ENCODE measurements at places on chromosomes 11 and 22. TPM values are rescaled to one million over a fixed set of nuclear protein-coding genes. Genes with fewer than 3 reads are reported as not detected.

Gene TRIM21
- 66.6 TPM for total RNA-seq

Gene MCHR1
- not detected for total RNA-seq

Gene ANAPC15
- total RNA-seq, result 76.1 TPM

Gene ASCL3
- not detected for total RNA-seq

Gene OR52I2
- total RNA-seq, result not detected

Gene ADORA2A
- total RNA-seq, result 30.6 TPM

Gene MRGPRX4
- not detected for total RNA-seq

GRCh38 chr22:49013707-49014106, 814.0 kb downstream of the BRD1 start:
- no peak for DNase-seq

DNA sequence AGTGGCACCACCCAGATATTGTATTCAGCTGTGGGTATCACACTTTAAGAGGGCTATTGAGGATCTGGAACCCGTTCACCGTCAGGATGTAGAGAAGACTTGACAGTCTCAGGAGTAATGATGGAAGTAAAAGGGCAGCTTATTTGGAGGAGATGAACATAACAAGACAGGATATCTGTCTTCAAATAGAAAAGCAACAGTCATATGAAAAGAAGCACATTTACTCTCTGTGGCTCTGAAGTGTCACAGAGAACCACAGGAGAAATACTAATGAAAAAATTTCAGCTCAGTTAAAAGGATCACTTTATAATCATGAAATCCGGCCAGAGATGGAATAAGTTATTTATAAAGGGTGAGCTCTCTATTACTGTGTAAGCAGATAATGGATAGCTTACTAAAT, 200.8 kb downstream of the FAM76B start:
- no peak for DNase-seq

DNA sequence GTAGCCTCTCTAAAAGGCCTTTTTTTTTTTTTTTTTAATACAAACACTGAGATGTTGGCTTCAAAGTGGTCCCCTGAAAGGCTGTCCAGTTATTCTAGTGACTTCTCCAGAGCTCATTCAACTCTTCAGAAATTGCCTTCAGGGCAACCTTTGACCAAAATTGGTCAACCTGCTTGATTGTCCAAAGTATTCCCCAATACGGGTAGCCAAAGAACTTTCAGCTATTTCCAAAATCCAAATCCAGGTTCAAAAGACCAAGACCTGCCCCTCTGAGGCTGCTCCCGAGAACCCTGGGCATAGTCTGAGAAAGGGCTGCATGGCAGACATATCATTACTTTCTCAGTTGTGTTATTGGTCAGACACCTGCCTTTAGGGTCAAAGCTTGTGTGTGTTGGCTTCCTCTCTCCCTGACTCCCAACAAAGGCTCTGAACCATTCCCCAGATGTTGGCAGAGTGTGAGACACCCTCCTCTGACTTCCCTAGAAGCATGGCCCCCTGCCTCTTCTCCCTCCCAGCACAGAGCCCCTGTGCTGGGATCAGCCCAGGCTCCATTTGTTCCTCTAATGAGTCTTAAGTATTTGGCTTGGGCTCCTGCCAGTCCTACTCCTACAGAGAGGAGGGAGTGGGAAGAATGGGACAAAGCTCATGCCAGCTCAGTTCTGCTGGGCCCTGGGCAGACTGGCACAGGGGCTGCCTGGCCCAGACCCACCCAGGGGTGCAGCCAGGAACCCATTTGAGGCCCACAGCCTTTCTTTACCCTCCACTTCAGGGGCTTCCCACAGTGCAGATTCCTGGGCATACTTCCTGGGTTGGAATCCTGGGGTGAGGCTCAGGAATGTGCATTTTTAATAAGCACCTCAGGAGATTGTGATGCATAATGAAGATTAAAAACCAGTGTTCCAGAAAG, 30.3 kb downstream of the TNKS1BP1 start:
- no peak for DNase-seq

GRCh38 chr11:107702109-107702660, 9.7 kb downstream of the SLN start:
- DNase-seq, result no peak

DNA sequence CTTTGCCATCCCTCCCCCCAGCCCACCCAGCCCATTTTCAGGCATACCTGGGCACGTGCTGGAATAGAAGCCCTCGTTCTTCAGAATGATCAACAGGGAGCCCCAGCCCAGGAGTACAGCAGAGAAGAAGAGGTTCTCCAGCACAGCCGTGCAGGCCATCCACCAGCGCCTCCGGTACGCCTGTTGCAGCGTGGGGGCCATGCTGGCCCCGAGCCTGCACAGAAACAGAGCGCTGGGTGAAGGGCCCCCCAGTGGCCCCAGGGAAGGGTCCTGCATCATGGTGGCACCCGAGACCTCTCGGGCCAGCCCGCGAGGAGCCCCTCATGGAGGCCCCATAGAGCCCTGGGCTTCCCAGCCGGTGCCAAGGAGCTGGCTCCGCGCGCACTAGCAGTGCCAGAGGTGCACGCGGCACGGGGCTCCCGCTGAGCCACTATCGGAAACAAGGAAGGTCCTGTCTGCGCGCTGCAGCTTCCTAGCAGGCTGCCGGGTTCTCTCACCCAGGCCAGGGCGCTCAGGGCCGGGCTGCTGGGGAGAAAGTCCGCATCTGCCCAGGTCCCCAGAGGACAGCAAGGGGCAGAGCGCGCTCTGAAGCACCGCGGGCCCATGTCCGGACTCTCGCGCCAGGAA, 1.5 kb downstream of the SLC43A1 start:
- peak; percentile 65 for DNase-seq

DNA sequence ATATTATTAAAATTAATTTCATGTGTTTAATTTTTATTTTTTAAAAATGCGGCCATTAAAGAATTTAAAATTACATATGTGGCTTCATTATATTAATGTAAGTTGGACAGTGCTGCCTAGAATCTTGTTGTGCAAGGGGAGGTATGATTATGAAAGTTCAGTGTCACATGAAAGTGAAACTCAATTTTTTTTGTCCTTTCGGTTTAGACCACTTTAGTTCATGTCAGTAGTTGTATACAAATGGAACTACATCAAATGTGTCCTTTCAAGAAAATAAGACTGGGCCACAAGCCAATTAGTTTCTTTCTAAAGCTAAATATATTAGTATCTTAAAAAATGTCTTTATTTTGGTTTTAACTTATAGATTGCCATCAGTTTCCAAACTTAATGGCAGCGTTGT, 35.7 kb downstream of the TBCEL start:
- DNase-seq, result no peak

- DNase-seq, result no peak
Observed at GRCh38 chr11:96147906-96148486, 195.0 kb downstream of the MAML2 start.

GRCh38 chr11:15695096-15695721, 580.5 kb downstream of the INSC start:
- no peak for DNase-seq

DNA sequence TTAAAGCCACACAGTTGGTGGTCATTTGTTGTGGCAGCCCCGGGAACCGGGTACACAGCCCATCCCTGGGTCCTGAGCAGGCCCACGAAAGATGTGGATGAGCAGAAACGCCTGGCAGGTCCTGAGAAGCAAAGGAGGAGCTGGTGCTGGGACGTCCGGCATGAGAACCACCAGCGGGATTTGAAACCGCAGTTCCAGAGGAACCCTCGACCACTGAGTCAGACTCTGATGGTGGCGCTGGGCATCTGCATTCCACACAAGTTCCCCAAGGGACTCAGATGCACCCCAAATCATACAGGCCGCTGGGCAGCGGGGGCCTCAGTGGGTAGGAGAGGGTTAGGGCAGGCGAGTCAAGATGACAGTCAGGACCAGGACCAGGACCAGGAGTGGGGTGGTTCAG, 363.0 kb downstream of the SHANK2 start:
- no peak for DNase-seq
